ENCODE measurements at places on chromosomes 13 and 19.

DNA sequence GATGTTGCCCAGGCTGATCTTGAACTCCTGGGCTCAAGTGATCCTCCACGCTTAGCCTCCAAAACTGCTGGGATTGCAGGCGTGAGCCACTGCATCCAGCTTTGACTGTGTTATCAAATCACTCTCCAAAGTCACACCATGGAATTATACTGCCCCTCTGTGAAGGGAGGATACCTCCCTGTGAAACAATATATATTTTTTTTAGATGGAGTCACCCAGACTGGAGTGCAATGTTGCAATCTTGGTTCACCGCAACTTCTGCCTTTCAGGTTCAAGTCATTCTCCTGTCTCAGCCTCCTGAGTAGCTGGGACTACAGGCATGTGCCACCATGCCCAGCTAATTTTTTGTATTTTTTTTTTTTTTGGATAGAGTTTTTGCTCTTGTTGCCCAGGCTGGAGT lies 7.7 kb downstream of the TYK2 start:
- no peak for DNase-seq

DNA sequence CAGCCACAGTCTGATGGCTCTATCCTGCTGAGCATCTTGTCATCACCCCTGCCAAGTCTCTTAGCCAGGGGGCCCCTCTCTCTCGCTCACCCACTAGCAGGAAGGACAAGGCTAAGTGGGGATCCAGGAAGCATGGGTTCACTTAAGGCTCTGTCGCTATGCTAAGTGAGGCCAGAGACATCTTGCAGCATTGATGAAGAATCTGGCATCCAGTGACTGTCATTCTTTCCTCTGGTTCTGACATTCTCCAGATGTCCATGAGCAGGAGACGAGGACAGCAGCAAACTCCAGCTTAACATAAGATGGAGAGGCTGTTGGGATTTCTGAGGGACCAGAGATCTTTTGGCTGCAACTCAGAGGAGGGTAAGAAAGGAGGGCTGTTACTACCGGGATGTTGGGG lies 230.2 kb downstream of the TSHZ3 start:
- no peak for DNase-seq

- DNase-seq: no peak
Measured at GRCh38 chr13:111469916-111470506, 149.6 kb downstream of the TEX29 start.

DNA sequence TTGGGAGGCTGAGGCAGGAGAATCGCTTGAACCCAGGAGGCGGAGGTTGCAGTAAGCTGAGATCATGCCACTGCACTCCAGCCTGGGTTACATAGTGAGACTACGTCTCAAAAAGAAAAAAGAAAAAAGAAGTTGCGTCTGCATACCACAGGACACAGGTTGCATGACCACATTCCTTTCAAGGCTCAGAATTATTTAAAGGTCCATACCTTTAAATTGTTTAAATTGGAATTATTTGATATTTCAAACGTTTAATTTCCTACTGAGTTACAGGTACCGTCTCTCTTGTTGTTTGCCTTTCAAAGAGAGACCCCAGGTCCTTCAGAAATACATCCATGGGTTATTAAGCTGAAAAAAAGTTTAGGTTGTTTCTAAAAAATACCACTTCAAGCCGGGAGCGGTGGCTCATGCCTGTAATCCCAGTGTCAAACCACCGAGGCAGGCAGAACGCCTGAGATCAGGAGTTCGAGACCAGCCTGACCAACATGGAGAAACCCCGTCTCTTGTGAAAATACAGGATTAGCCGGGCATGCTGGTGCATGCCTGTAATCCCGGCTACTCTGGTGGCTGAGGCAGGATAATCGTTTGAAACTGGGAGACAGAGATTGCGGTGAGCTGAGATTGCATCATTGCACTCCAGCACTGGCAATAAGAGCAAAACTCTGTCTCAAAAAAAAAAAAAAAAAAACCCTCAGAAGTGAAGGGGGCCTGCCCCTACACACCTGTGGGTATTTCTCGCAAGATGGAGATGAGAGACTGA lies 18.6 kb downstream of the ZNF816 start:
- DNase-seq: no peak

DNA sequence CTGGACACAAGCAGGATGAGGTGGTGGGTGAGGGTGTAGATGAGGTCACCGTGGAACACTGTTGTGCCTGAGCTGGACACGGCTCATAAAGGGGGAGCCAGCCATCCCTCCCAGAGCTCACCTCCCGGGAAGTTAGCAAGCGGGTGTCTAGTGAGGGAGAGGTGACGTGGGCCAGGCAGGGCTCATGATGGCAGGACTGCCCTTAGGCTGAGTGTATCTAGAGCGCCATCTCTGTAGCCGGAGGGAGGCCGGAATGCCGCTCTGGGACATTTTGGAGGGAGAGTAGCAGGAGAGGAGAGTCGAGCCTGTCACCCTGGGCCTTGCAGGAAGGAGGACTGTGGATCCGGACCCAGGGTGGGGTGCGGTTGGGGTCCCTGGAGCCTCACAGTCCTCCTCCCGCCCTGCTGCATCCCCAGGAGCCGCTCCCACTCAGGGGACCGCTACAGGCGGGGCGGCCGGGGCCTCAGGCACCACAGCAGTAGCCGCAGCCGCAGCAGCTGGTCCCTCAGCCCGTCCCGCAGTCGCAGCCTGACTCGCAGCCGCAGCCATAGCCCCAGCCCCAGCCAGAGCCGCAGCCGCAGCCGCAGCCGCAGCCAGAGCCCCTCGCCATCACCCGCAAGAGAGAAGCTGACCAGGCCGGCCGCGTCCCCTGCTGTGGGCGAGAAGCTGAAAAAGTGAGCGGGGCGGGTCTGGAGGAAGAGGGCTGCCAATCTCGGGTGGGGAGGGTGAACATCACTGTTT lies 9.2 kb downstream of the ZNF296 start:
- no peak for DNase-seq

DNA sequence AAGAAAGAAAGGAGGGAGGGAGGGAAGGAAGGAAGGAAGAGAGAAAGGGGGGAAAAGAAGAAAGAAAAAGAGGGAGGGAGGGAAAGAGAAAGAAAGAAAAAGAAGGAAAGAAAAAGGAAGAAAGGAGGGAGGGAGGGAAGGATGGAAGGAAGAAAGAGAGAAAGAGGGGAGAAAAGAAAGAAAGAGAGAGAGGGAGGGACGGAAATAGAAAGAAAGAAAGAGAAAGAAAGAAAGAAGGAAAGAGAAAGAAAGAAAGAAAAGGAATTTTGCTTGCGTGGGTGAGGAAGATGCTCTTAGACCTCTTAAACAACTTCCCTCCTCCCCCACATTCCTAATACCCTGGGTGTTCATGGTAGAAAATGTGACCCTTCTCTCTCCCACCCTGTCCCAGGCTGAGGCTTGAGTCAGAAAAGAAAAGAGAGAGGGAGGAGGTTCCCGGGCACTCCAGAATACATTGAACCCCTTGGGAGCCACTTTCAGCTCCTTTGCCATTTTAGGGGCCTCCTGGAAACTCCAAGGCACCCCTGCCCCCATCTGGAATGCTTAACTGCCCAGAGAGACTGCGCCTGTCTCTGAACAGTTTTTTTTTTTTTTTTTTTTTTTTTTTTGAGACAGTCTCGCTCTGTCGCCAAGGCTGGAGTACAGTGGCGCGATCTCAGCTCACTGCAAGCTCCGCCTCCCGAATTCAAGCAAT lies 9.2 kb upstream of the KANK3 start:
- no peak for DNase-seq

GRCh38 chr19:14555918-14556661 lies 15.8 kb downstream of the NDUFB7 start:
- no peak for DNase-seq

GRCh38 chr13:109595471-109595870 lies 190.9 kb downstream of the IRS2 start:
- DNase-seq: no peak

DNA sequence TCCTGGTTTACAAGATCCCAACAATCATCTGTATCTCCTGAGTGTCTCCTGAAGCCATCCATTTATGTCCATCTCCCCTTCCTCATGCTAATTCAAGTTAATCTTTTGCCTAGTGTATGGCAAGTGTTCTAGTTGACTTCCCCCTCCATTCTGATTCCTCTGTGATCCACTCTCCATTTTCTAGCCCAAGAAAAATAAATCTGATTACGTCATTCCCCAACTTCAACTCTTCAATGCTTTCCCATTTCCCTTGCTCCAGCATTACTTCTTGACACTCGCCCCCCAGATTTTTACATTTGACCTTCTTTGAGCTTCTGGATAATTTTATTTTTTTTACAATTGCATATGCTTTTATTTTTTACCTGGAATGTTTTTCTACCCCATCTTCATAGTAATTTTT lies 640.8 kb downstream of the TBC1D4 start:
- no peak for DNase-seq

GRCh38 chr13:46575818-46576221 lies 22.9 kb downstream of the LRCH1 start:
- DNase-seq: no peak

DNA sequence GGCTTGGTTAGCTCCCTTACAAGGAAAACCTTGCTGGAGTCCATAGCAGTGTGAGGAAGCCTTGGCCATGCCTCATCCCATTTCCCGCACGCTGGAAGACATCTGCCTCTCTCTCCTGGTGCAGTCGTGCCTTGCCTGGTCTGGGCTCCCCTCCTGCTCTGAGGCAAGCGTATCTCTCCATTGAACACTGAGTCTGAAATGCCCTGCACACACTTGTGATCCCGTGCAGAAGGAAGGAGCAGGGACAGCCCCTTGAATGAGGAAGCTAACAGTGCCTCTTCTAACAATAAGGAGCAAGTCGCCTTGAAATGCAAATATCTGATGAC lies 407 bp upstream of the ZNF440 start:
- no peak for DNase-seq

DNA sequence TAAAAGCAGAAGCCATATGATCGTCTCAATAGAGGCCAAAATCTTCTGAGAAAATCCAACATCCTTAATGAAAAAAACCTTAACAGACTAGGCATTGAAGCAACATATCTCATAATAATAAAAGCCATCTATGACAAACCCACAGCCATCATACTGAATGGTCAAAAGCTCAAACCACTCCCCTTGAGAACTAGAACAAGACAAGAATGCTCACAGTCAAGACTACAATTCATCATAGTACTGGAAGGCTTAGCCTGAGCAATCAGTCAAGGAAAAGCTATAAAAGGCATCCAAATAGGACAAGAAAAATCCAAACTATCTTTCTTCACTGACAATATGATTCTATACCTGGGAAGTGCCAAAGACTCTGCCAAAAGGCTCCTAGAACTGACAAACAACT lies 2668.2 kb upstream of the PCDH20 start:
- DNase-seq: no peak

GRCh38 chr19:49333811-49334288 lies 1.4 kb upstream of the CD37 start:
- DNase-seq: peak; percentile 51

GRCh38 chr19:15934332-15935078 lies at the start of gene CYP4F11:
Gene CYP4F11, minus strand, starts transcription at chr19:15934529. Its CDS starts 121 bp downstream, at chr19:15934408.
- no peak for DNase-seq

DNA sequence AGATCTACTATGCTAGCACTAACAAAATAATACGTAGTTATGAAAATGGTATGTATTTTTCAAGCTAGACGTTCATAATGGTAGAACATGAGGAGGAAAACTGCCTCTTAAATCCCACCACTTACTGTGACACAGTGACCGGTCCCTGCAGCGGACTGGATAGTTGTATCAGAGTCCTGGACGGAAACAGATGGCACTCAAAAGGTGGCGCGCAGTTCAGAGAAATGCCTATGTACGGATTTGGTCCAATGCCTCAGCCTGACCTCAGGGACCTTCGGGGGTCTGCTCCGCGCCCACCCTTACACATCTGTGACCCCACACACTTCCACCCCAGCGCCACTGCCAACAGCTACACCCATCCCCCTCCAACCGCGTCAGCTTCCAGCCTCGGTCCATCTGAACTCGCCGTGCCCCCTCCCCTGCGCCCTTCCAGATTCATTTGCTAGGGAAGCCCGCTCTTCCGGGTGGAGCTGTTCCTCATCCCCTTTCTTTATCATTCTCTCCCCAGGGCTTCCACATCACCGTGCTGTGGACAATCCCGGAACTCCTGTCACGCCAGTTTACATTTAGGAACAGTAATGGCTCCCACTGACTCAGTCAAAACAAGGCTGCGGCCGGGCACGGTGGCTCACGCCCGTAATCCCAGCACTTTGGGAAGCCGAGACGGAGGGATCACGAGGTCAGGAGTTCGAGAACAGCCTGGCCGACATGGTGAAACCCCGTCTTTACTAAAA lies 792 bp upstream of the LENG8 start:
- peak; percentile 36 for DNase-seq

GRCh38 chr19:48624067-48624594 lies 4.8 kb downstream of the SPHK2 start:
- DNase-seq: peak; percentile 96

- DNase-seq: no peak
Measured at GRCh38 chr13:62850331-62850730, 1434.7 kb upstream of the PCDH20 start.

DNA sequence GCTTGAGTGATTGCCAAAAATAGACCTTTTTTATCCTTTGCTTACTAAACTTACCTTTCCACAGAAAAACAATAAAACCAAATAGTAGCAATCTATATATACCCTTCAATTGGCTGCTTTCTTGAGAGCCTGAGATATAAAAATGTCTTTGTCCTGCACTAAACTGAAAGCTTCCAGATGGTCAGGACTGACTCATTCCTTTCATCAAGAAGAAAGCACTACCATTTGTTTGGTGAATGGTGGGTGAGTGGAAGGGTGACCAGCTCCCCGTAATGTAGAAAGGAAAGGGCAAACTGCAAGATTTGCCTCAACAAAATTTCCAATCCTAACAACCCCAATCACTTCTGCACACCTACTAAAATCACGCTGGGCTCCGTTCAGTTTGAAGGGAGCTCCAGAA lies 67.8 kb downstream of the SACS start:
- no peak for DNase-seq

DNA sequence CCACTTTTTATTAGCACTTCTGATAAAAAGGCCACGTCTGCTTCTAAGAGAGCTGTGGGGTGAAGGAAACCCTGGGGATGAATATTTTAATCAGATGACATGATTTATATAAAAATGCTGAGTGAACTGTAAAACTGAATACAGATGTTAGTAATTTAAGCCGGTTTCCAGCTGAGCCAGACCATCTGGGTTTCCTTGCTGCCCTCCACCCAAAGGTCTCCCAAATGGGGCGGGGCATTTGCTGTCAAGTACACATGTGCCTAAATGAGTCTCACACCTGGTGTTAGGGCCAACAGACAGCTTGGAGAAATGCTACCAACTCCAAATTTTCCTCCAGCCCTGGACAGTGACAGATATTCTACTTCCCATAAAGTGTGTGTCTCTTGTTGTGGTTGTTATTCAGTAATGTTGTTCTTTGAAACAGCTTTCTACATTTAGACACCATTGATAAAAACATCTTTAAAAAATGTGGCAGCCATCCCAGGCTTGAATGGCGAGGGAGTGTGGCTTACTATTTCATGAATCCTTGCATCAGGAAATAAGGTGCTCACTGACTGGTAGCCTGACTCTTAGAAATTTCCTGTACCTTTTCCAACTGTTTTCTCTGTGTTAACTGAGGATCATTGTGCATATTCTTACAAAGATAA lies 350.4 kb downstream of the MTUS2 start:
- no peak for DNase-seq

GRCh38 chr13:35690581-35691207 lies 214.2 kb upstream of the MAB21L1 start:
- no peak for DNase-seq
